ENCODE measurements at places on chromosomes 16 and 17. TPM values are rescaled to one million over a fixed set of nuclear protein-coding genes. Genes with fewer than 3 reads are reported as not detected.

GRCh38 chr16:78127130-78127529 lies 27.7 kb downstream of the WWOX start:
- H3K4me3 ChIP-seq, result no peak overlapping the region
- H3K27me3 ChIP-seq, result no peaks in the 10 kb centered on the region
- H3K4me1 ChIP-seq, result no peaks in the 10 kb centered on the region
- H3K36me3 ChIP-seq, result no peaks in the 10 kb centered on the region
- DNase-seq, result no peak
- H3K27ac ChIP-seq, result no peak overlapping the region

GRCh38 chr17:65473363-65473762 lies 88.1 kb downstream of the AXIN2 start:
- no peak for DNase-seq
- H3K27me3 ChIP-seq, result no peaks in the 10 kb centered on the region
- H3K36me3 ChIP-seq, result no peaks in the 10 kb centered on the region
- no peaks in the 10 kb centered on the region for H3K4me1 ChIP-seq

GRCh38 chr17:63930951-63931575 lies 1.1 kb downstream of the CD79B start:
- peak overlapping the region; percentile 27 for H3K27ac ChIP-seq
- peaks cover 24% of the 10 kb centered on the region for H3K4me1 ChIP-seq
- H3K36me3 ChIP-seq, result no peaks in the 10 kb centered on the region
- DNase-seq, result peak; percentile 40

The HSD11B2 gene
- 1.1 TPM for total RNA-seq

Data from CD8-positive, alpha-beta memory T cell (primary cell).